ENCODE measurements at places on chromosomes 3 and 15.

DNA sequence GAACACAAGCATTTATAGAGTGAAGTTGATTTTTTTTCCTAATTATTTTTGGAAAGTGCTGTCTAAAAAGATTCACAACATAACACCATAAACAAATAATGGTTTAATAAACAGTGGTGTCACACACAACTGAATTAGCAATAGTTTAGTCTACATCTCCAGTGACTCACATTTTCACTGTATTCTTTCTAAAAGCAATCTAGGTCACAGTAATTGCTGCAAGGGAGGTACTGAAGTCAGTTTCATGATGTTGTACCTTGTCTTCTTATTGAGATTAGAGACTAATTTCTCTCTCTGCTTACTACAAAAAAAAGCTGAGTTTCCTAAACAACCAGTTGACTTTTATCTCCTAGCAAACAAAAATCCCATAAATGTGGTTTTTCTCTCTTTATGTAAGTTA is 29.6 kb downstream of the PLSCR4 start:
- no peak for DNase-seq

GRCh38 chr3:33237439-33237838 is 18.8 kb upstream of the SUSD5 start:
- no peak for DNase-seq

GRCh38 chr15:39213385-39213840 is 367.5 kb upstream of the THBS1 start:
- no peak for DNase-seq

DNA sequence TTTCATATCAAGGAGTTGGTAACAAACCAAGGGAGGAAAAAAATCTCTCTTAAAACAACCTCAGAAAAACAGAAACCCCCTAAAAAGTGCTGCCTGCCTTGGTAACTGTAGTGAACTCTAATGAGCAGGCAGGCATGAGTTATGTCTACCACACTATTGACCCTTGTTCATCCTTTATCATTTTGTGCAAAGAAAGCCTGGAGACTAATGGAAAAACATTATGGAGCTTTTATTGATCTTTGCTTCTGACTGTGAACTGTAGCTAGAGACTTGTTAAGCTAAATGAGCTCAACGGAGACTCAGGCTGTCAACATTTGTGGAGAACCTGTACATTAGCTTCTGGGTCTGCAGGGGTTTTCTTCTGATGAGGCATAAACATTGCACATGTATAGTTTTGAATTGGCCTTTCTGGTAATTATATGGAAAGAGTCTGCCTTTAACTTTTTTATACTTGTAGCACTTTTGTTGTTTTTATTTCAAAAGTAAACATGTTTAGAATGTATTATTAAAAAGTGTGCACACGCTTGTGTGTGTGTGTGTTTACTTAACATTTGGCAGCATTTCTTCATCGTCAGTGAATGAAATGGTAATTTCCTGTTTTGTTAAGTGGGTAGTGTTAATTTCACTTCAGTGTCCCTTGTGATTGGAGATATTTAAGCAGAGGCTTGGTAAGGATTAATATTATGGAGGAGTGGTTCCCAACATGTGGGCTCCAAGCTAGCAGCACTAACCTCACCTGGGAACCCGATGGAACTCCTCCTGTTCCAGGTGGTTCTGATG is 15.9 kb upstream of the SPTSSB start:
- no peak for DNase-seq

- no peak for DNase-seq
These were observed 502.3 kb downstream of the SHQ1 start for GRCh38 chr3:72345980-72346379.

GRCh38 chr3:162984746-162985145 is 1488.1 kb downstream of the OTOL1 start:
- DNase-seq = no peak

DNA sequence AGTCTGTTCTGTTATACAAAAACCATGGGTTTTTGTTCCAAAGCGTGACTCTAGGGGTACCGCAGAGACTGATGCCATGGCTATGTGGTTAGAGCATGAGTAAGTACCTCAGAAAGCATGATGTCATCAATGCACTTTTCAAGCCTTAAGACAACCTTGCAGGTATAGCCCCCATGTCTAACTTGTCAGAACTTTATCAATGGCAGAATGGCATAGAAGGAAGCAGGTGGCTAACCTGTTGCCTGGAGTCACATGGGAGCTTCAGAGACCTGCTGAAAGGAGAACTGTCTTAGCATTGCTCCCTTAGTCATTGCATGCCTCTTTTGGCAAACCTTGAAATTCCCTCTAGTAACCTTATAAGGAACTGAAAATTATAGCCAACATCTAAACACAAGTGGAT is 52.5 kb downstream of the EOMES start:
- DNase-seq = no peak

- no peak for DNase-seq
These were observed 748.1 kb downstream of the NR2F2 start for GRCh38 chr15:97078591-97078990.

DNA sequence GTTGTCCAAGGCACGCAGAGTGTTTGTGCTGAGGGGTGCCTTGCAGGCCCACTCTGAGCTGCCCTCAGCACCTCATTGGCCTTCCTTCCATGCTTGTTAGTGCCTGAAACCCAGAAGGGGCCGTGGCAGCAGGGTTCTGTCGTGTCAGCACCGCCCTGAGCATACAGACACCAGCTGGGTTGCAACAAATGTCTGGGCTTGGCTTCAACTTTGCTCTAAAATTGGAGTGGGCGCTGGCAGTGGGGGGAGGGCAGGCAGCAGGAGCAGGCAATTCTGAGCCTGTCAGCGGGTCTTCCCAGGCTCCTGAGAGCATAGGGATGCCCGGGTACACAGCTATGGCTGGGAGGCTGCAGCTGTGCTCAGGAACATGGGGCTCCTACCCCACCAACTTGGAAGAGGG is 464.3 kb downstream of the EPHA3 start:
- no peak for DNase-seq

GRCh38 chr3:96007650-96008195 is 806.7 kb upstream of the EPHA6 start:
- no peak for DNase-seq

DNA sequence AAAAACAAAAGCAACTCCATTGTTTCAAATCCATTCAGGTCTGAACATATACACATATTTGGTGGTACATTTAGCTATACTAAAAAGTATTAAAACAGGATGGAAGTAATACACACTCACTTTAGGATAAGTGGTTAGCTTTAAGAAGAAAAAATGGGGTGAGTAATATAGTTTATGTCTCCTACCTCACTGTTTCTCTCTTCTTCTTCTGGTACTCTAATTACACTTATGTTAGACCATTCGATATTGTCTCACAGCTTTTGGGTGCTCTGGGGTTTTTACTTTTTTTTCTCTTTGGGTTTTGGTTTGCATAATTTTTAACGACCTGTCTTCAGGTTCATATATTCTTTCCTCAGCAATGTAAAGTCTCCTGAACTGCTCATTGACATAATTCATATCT is 75.4 kb upstream of the AKAP13 start:
- no peak for DNase-seq

GRCh38 chr3:155611456-155611855 is 133.4 kb downstream of the PLCH1 start:
- no peak for DNase-seq

DNA sequence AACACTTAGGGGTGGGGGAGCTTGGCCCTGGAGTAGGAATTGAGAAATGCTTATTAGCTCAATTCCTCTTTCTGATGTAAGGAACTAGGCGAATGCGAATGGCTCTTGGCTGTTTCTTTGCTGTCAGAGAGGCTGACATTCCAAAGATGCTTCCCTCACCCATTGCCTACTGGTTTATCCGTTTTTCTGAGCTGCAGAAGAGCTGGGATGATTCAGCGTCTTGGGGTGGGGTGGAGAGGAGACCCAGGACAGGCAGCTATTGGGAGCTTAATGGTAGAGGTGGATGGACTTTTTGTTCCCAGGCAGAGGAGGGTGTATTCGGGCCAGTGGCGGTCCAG is 9.8 kb downstream of the PLEKHO2 start:
- no peak for DNase-seq
